ENCODE measurements at places on chromosomes 2 and 18.

- no peak for DNase-seq
Measured at GRCh38 chr2:134132490-134132857, 121.4 kb upstream of the MGAT5 start.

DNA sequence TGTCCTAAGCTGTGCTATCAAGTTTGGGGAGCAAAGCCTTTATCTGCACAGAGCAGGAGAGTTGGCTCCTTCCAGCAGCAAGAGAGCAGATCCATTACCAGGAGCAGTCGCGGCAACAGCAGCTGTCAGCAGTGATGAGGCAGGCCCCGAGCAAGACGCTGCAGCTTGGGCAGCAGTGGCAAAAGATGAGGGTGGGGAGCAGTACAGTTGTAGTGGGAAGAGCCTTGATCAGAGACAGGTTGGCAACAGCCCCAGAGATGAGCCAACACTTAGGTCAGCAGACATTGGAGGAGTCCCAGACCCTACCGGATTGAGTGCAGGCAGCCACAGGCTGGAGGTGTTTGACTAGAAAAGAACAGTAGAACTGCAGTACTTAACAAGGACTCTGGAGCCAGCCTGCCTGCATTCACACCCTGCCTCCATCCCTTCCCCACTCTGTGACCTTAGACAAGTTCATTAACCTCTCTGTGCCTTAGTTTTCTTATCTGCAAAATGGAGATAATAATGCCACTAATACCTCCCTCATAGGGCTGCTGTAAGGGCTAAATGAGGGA lies 117.1 kb upstream of the SERTAD2 start:
- DNase-seq: peak; percentile 80

DNA sequence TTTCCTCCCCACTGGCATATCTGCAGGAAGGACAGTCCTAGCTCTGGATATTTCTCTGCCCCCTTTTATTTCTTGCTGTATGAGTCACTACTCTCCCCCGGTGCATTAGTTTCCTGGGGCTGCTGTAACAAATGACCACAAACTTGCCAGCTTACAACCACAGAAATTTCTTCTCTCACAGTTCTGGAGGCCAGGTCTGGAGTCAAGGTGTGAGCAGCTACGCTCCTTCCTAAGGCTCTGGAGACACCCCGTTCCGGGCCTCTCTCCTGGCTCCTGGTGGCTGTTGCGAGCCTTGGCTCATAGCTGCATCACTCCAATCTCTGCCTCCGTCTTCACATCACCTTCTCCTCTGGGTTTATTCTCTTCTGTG lies 34.1 kb downstream of the PTPRM start:
- no peak for DNase-seq

DNA sequence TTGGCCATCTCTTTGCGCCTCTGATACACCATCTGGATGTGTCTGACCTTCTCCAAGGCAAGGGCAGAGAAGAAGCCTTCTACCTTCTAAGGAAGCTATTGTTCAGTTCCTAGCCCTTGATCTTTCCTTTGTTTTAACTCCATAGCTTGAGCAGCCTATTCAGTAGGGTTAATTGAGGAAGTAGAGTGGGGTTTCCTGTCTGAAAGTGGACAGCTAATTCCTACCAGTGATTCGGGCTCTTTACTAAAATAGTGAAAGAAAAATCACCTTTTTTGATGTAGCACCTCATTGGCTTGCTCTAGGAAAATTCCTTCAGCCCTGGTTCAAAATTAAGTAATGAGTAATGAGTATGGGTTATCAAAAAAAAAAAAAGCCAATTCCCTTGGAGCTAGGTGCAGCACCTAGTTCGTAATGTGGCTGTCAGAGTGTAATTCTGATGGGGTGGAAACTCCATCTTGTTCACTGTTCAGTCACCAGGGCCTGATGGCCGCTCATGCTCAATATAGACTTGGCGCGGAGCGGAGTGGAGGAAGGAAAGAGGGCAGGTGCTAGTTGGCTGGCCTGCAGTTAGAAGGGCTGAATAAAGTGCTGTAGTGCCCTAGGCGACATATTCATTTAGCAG lies 2.9 kb upstream of the MGAT5 start:
- no peak for DNase-seq

- no peak for DNase-seq
Measured at GRCh38 chr2:78861546-78861945, 164.0 kb upstream of the REG3G start.

DNA sequence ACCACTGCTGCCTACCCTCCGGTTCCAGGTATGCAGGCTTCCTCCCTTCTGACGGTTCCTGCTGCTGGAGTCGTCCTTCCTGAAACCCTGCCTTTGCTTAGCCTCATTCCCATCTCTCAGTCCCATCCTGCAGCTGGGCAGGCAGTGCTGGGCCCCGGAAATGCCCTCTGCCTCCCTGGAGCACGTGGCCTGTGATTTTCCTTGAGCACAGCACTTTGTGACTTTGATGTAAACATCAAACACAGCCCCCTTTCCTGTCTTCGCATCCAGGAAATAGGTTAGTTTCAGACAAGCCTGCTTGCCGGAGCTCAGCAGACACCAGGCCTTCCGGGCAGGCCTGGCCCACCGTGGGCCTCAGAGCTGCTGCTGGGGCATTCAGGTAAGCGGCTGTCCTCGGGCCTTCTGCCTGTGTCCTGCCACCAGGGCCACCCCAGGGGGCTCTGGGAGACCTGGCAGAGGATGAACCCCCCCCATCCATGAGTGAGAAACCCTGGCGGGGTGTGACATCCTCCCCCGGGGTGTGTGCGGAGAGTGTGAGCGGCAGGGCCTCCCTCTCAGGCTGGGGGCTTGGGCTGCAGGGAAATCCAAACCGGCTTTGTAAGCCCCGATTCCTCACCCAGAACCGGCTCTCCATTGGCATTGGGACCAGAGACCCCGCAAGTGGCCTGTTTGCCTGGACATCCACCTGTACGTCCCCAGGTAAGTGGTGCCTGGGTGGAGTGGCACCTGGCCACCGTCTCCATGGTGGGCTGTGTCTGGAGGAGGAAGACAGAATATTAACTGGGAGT lies at the start of gene ZAP70:
TSS of gene ZAP70 (plus strand) at position 281 of the 788 bp plus-strand sequence. CDS start 10,461 bp downstream, outside the sequence.
- DNase-seq: no peak

DNA sequence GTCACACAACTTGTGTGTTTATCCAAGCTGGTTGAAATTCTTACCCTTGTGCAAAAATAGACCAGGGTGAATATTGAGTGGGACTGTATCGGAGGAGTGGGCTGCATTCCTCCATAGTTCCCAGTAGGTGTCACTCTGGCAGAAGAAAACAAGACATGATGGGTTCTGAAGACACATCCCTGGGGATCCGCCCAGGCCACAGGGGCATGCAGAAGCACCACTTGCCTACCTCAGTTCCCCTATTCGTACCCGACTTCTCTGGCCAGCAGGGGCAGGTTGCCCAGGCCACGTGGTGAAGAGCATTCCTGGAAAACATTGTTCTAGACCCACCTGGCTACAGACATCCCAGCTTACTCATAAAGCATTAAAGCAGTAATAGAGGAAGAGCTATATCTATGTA lies 168.2 kb downstream of the FAM210A start:
- peak; percentile 41 for DNase-seq

GRCh38 chr18:54269893-54270844 lies 852 bp downstream of the POLI start:
- DNase-seq: peak; percentile 29

GRCh38 chr2:107556038-107556627 lies 270.6 kb upstream of the RGPD4 start:
- no peak for DNase-seq

GRCh38 chr2:134982603-134983002 lies 64.0 kb downstream of the CCNT2 start:
- DNase-seq: no peak

- DNase-seq: peak; percentile 34
Measured at GRCh38 chr2:67159929-67160328, 237.2 kb upstream of the ETAA1 start.

GRCh38 chr2:121716126-121716525 lies 20.5 kb downstream of the NIFK start:
- no peak for DNase-seq

- peak; percentile 44 for DNase-seq
Measured at GRCh38 chr18:67217551-67218166, 298.9 kb downstream of the DSEL start.

DNA sequence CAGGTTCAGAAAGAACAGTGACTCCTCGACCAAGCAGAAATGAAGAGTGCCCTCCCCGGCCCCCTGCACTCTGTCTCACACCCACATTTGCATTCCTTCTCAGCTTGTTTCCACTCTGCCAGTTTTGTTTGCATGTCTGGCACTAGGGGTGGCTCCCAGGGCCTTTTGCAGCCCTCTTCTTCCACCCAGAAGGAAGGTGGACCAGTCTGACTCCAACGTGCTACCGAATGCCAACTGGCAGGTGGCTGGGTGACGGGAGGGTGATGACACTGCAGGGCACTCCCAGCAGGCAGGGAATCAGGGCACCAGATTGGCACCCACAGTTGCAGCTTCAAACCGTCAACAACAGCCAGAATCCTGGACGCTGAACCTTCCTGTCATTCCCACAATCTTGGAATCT lies 371.1 kb downstream of the TXNL1 start:
- no peak for DNase-seq

DNA sequence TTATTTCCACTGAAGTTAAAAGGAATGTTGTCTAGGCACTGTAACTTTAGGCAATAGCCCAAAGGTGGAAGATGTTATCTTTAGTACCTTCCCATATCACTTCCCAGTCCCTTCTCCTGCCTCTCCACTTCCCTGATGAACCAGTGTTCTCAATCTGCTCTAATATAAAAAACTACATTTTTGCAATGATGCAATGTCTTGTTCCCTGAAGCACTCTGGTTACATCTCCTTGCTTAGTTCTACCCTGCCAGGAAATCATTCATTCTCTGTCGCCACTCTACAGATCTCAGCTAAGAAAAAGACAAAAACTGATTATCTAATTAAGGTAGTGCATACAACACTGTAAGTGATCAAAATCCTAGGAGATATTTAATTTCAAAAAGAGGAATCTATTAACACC lies 71.3 kb downstream of the BAZ2B start:
- DNase-seq: no peak

GRCh38 chr2:65292461-65293011 lies 64.9 kb downstream of the ACTR2 start:
- no peak for DNase-seq

GRCh38 chr18:44518666-44519065 lies 162.0 kb upstream of the SETBP1 start:
- no peak for DNase-seq

Data from AG08396 (cell line).